ENCODE measurements at places on chromosomes 4 and X.

DNA sequence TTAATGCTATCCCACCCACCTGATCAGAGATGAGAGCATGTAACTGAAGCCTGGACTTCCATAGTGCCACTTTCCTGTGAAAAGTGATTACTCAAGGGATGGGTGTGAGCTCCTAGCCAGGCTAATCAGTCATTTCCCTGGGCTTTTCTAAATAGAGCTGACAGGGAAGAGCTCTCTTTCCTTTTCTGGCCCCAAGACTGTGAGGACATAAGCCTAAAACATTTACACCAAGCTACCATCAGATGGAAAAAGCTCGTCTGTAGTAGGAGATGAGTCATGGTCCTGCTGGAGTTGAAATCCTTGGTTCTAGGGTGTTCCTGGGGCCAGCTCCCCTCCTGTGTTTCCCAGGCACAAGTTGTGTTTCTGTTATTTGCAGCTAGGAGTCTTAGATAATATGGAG, 52.4 kb upstream of the NDP start:
- no peak for DNase-seq

DNA sequence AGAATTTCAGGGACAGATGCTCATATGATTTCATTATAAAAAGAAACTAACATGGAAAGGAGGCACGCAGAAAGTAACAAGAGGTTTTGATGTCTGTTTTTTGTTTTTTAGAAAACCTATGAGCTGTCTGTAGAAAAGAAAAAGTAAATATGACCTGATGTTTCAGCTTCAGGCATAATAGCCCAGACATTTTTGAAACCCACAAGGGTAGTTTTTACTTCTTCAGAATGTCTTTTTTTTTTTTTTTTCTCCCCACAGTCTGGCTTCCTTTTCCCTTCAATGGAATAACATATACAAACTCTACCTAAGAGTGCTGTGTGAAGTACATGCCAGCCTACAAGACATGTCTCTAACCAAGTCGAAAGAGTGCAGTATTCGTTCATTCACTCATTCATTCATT, 18.3 kb upstream of the STX18 start:
- no peak for DNase-seq

DNA sequence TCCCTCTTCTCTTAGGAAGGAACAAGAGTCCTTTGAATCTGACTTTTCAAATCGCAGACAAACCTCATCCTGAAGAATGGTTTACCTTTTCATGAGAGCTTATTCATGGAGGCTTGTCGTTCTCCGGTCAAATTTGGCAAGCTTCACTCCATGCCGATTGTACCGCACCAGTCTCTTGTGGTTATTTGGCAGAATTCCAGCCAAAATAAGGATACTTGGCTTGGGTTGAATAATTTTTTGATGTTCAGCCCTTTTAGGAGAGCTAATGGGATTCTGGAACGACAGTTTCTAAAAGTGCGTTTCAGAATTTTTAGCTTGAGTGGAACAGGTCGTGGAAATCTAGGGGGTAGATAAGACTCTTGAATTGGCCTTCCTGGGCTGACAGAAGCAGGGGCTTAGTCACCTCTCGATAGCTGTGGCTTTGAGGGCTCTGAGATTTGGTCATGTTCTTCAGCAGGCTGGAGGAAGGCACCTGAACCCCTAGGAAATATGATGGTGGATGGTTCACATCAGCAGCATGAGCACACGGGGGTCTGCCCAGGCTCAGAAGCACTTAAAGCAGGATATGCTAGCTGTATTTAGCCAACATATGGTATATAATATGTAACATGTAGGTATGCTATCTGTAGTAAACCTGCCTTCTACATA, 1.5 kb downstream of the KLHL2 start:
- no peak for DNase-seq

- no peak for DNase-seq
Measured at GRCh38 chr4:5421416-5421815, 286.9 kb downstream of the EVC2 start.

- no peak for DNase-seq
Measured at GRCh38 chr4:157204634-157205244, 15.8 kb upstream of the GRIA2 start.

GRCh38 chr4:2437475-2438215, 18.9 kb downstream of the CFAP99 start:
- DNase-seq = no peak

GRCh38 chrX:133335027-133335426, 80.3 kb downstream of the GPC4 start:
- no peak for DNase-seq

DNA sequence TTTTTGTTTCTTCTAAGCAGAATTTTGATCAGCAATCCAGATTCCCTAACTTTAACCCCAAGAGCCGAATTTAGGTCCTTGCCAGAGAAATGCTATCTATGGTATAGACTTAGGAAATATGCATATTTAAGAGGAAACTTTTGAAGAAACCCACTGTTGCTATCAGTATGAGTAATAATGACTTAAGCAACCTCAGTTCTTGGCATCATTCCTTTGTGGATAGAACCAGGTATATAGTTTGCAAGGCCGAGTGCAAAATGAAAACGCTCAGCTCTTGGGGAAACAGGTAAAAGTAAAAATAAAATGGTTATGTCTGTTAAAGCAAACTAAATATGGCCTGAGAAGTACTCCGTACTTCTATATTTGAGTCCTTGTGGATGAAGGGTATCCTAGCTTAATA, 78.1 kb downstream of the ARSF start:
- DNase-seq = no peak
